ENCODE measurements at places on chromosomes 3 and 15.

DNA sequence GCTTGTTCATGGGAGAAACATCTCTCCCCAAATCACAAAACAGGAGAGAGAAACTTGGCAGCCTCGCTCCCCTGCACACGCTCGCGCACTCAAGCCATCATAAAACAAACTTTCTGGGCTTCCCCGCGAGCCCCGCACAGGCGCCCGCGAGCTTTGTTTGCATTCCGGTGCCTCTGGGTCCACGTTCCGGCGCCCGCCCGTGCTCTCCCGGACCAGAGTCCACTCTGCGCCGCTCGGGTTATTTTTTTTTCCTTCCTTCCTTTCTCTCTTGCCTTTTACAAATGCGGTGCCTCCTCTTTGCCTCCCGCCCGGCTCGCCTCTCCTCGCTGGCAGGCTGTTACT is 363 bp downstream of the MAGI1 start:
- DNase-seq: no peak

DNA sequence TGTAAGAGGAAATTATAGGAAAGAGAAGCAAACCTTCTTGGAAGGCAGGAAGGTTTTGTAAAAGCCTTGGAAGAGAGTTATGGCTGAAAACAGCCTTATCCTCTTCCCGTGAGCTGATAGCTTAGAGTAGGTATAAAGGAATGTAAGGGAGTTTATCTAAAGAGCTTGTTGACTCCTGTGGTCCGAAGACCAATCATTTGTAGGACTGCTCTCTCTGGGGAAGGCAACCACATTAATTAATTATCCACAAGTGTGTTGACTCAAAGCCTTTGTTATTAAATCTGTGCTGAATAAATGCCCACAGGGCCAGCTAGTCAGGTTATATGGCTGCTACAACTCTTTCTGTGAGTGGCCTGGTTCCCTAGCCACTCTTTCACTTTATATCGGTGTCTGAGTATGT is 452.1 kb upstream of the RASGRP1 start:
- DNase-seq: no peak

GRCh38 chr3:121748680-121749275 is 763 bp downstream of the GOLGB1 start:
- no peak for DNase-seq

GRCh38 chr3:125622381-125622791 is 27.1 kb upstream of the OSBPL11 start:
- no peak for DNase-seq

DNA sequence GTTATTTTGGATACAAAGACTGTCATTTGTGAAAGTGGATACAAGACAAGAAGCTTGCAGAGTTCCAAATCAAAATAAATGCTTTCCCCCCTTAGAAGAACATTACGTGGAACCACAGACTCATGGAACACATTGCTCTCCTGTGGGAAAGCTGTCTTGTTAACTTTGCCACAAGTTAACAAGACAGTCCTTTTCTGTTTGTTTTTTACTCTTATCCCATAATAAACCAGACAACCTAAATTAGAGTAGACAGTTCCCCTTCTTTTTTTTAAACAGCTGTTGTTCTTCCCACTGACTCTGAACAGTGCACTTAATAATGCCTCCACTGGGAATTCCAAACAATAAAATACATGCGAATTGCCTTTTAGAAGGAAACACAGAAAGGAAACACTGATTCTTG is 255.3 kb upstream of the UBE2E2 start:
- no peak for DNase-seq

- no peak for DNase-seq
Measured at GRCh38 chr3:195032106-195032759, 238.7 kb downstream of the XXYLT1 start.

GRCh38 chr15:35014241-35014640 is 26.2 kb upstream of the ZNF770 start:
- DNase-seq: no peak

- no peak for DNase-seq
Measured at GRCh38 chr3:195718477-195718984, 2.2 kb upstream of the MUC20 start.

- peak; percentile 15 for DNase-seq
Measured at GRCh38 chr3:167653155-167653554, 587 bp downstream of the WDR49 start.

- DNase-seq: no peak
Measured at GRCh38 chr3:110459021-110459420, 612.6 kb upstream of the NECTIN3 start.

DNA sequence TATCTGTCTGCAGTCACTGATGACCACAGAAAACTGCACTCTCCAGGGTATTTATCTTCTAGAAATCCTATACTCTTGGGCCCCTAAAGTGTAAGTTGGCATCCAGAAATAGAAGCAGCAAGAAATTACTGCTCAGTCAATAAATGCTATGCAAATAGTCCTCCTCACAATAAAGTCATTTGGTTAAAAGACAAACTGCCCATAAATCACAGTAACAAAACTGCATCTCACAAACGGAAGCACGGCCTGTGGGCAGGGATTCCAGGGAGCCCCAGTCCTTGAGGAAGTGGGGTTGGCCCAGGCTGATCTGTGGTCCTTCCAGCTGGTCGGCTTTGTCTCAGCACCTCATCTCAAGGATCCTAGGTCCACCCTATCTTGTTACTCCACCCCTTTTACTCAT is 29.7 kb upstream of the SPATA12 start:
- no peak for DNase-seq

DNA sequence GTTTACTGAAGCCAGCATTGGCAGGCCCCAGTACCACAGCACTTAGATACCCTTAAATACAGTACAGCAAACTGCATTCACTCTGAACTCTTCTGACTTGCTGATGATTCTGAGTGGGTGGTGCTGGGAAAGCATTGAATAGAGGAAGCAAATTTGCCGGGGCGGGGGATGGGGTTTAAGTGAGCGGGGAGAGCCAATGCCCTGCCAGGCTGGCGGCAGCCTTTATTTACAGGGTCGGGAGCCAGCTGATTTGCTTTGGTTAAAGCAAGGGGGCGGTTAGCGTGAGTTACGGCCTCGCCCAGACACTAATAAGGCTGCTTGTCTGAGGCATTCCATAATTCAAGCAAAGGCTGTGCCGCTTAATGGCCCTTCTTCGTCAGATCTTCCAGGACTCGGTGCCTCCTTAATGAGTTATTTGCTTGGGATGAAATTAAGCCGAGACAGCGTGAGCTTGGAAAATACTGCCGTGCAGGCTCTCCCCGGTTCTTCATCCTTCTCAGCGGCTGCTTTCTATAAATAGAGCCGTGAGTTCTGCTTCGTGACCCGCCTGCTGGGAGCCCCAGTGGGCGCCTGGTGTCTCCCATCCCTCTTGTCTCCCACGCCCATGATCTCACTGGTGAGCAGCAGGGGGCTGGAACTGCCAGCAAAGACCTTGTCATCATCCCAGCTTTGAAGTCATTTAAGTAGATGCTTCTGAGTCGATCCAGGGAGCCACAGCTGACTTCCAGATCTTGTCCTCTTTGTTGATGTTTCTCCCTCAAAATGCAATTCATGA is 25.8 kb downstream of the SPSB4 start:
- DNase-seq: no peak

GRCh38 chr3:9352917-9353752 is 9.7 kb upstream of the THUMPD3 start:
- peak; percentile 44 for DNase-seq

DNA sequence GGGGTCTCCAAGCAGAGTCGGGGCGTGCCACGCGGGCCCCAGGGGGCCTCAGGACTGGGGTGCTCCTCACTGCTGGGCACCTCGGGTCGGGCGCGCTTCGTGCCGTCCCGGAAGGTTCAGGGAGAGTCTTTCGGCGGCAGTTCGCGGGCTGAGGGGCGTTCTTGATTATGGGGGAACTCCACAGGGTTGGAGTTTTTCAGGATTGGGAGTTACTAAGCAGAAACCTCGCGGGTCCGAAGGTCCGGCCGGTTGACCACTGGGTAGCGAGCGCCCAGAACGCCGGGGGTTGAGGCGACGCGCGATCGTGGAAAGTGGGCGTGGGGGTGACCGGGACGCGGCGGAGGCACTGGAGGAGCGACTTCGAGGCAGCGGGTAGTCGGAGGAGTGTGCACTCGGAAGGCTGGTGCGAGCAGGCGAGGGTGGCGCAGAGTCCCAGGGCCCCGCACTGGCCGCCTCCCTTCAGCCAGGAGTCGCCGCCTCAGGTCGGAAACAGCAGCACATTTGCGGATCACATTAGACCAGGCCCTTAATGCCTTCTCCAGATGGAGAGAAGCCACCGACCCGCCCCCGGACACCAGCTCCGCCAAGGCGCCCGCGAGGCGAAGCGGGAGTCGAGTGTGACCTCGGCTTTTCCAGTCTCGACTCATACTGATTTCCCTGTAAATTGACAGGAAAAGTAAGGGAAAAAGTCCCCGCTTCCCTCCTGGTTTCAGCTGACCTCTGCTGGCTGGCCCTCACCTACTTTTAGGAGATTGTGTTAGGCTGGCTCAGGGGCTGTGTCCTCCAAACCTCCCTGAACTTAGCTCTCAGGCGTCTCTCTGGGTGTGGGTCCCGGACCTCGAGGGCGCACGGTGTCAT is 685 bp downstream of the ADAMTSL3 start:
- DNase-seq: no peak

- DNase-seq: no peak
Measured at GRCh38 chr3:126558336-126559071, at the start of gene C3orf22. TSS of gene C3orf22 (minus strand) at chr3:126558932. CDS start at chr3:126553390, 5,542 bp downstream.

DNA sequence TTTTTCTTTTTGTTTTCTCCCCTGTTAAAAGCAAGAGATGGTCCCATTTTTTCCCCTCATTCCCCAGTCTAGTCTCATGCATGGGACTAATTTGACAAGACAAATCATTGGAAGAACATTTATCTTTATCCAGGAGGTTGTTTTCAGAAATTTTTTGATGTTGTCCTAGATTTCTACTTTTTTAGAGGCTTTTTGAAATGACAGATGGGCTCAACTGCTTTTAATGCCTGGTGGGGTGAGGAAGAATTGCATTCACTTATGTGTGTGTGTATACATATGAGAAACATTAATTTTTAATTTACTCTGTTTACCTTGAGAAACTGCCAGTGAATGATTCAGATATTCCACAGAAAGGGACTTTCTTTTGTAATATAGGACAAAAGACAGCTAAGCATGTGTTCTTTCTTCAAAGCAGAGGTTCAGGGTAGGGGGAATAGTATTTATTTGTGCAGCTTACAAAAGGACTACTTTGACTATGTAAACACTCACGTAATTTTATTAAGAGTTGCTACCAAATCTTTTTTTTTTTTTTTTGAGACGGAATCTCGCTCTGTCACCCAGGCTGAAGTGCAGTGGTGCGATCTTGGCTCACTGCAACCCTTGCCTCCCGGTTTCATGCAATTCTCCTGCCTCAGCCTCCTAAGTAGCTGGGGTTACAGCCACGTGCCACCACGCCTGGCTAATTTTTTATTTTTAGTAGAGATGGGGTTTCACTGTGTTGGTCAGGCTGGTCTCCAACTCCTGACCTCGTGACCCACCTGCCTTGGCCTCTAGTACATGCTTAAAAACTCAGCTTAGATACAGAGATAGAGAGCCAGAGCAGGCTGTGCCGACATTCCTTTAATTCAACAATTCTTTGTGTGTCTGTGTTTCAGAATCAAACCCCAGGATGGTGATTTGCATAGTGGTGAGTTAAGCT is 130.1 kb upstream of the RARB start:
- no peak for DNase-seq

- DNase-seq: no peak
Measured at GRCh38 chr15:40259021-40259420, 20.2 kb downstream of the PAK6 start.

DNA sequence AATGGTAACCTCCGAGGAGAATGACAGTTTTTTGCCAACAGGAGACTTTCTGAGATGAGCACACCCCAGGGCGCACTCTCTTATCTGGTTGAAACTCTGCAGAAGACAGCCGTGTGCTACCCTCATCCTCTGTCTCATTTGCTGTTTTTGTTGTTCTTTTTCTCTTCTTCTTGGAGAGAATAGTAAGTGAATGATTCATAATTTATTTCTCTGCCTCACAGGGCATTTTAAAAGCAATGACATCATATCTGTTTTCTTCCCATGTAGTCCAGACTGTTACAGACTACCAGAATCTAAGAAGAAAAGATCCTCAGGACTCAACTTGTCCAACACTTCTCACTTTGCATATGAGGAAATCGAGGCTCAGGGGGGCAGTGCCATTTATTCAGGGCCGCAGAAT is 771.1 kb upstream of the GRM7 start:
- no peak for DNase-seq

DNA sequence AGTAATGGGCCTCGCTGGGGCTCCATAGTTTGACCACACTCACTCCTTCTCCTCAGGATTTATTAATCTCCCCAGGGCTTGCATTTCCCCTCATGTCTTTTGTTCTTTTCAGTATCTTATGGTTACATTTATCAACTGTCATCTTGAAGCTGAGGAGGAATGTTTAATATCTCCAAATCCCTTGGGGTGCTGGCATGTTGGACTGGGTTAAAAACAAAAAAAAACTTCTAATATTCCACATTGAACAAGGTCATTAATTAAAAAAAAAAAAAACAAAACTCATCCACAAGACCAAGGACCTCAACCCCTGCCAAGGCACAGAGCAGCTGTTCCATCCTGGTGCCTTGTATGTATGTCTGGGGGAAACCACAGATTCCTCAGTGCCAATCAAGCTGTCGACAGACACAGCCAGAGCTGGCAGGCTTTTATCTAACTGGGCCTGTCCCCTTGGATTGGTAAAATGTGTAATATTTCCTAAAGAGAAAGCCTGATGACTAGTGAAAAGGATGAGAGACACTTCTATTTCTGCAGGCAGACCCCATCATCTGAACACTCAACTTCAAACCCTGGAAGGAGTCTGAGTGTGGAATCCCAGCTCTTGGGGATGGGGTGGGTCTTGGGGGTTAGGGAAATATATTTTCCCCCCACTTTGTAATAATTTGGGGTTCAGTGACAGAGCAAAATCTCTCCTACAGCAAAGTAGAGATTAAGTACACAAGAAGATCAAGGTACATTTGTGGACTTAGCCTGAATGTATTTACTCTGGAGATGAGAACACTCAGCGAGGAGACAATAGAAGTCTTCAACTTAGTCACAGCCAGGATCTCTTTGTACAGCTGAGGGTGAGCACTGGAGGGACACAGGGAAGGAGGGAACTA is 69.1 kb downstream of the TTC23 start:
- DNase-seq: no peak

DNA sequence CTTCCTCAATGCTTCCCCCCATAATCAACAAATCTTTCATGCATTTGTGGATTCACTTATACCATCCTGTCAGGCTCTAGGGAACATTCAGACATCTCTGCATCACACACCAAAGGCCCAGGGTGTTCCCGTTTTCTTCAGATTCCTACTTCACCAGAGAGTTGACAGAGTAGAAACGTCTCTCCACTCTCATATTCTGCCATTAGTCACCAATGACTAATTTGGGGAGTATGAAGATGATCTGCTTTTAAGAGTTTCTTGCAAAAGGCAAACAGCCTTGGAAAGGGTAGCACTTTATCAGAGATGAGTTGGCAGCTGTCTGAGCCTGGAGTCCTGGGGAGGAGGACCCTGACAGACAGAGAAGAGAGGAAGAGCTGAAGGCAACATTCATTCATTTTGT is 55.8 kb upstream of the DGKG start:
- DNase-seq: no peak

DNA sequence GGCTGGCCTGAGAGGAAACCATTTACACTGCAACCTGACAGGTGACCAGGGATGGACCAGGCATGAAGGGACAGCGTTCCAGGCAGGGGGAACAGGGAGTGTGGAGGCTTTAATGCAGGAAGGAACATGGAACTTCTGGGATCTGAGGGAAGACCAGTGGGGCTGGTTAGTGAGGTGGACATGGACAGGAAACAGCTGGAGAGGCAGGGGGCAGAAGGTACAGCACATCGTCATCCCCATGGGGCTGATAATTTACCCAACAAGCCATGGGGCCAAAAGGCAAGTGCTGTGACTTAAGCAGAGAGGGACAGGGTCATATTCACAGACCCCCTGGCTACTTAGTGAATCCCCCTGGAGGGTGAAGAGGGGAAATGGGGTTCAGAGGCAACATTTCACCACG is 77.0 kb upstream of the LARS2 start:
- no peak for DNase-seq
